H9 (cell line): ENCODE measurements at places on chromosomes 5 and 9.

GRCh38 chr5:83724001-83724400, 3.3 kb upstream of the HAPLN1 start:
- H3K4me1 ChIP-seq: peaks cover 4% of the 10 kb centered on the region
- H3K4me3 ChIP-seq: no peak overlapping the region
- H3K27me3 ChIP-seq: no peaks in the 10 kb centered on the region

- H3K4me1 ChIP-seq: no peaks in the 10 kb centered on the region
- no peak overlapping the region for H3K27ac ChIP-seq
- no peaks in the 10 kb centered on the region; the same call in 2 of the 3 replicates for H3K36me3 ChIP-seq
- no peak overlapping the region for H3K4me3 ChIP-seq
Observed at GRCh38 chr9:129289883-129290282, 111.8 kb upstream of the IER5L start.

- H3K27ac ChIP-seq: no peak overlapping the region
- DNase-seq: no peak
- no peaks in the 10 kb centered on the region for H3K27me3 ChIP-seq
- H3K36me3 ChIP-seq: no peaks in the 10 kb centered on the region
- H3K4me3 ChIP-seq: no peak overlapping the region
Observed at GRCh38 chr9:116821633-116822229, 134.6 kb downstream of the TRIM32 start.

DNA sequence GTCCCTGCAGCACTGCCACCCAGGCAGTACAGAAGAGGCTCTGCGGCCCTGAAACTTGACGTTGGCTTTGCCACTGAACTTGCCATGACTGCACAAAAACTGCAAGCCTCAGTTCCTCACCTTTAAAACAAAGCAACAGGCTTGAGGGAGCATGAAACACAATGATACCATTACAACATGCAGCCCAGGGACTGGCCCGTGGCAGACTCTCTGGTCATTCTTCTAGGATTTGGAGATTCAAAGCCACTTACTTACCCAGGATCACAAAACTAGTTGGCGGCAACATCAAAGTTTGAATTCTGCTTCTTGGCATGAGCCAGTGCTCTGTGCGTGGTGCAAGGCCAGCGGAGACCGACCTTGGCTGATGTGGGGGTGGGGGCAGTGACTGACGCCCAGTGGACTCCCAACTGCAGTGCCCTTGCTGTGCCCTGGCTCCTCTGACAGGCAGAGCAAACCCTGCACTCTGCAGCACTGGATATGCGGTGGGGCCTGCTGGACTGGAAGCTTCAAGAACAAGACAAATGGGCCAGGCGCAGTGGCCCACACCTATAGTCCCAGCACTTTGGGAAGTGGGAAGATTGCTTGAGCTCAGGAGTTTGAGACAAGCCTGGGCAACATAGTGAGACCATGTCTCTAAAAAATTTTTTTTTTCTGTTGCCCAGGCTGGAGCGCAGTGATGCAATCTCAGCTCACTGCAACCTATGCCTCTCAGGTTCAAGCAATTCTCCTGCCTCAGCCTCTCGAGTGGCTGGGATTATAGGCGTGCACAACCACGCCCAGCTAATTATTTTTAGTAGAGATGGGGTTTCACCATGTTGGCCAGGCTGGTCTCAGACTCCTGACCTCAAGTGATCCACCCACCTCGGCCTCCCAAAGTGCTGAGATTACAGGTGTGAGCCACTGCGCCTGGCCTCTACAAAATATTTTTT, 18.9 kb downstream of the SQSTM1 start:
- no peaks in the 10 kb centered on the region for H3K27me3 ChIP-seq
- H3K36me3 ChIP-seq: peaks cover 53% of the 10 kb centered on the region

- H3K36me3 ChIP-seq: peaks cover 15% of the 10 kb centered on the region; the same call in 2 of the 3 replicates
- no peaks in the 10 kb centered on the region for H3K27me3 ChIP-seq
- H3K27ac ChIP-seq: no peak overlapping the region
- no peak for DNase-seq
Observed at GRCh38 chr5:172407822-172408221, 46.5 kb downstream of the SH3PXD2B start.

GRCh38 chr9:134222018-134222573, 57.7 kb upstream of the RNU6ATAC start:
- no peaks in the 10 kb centered on the region for H3K4me1 ChIP-seq
- no peaks in the 10 kb centered on the region for H3K27me3 ChIP-seq
- no peak for DNase-seq
- no peak overlapping the region for H3K27ac ChIP-seq
